ENCODE measurements at places on chromosomes 7 and 10. TPM values are rescaled to one million over a fixed set of nuclear protein-coding genes. Genes with fewer than 3 reads are reported as not detected.

STRA8 gene
- total RNA-seq: not detected

- DNase-seq: no peak
These were observed 33.5 kb upstream of the CPN1 start for GRCh38 chr10:100114976-100115770.

GRCh38 chr7:51255036-51255435 lies 61.6 kb downstream of the COBL start:
- DNase-seq: no peak

CYP26C1 gene
- 2.0 TPM for total RNA-seq

ZPBP gene
- total RNA-seq: not detected

- no peak for DNase-seq
These were observed 7.1 kb upstream of the GSTO1 start for GRCh38 chr10:104247513-104248146.
